Stimulated activated CD8-positive, alpha-beta memory T cell treated with anti-CD3 and anti-CD28 coated beads, Interleukin-2, amount 100 ng/mL, for 1 hour (primary cell): ENCODE measurements at places on chromosomes 5 and 9.

GRCh38 chr5:180627386-180628120 lies 21.8 kb downstream of the FLT4 start:
- no peak for DNase-seq

- no peak for DNase-seq
Measured at GRCh38 chr9:131732061-131732526, 7.8 kb downstream of the RAPGEF1 start.

GRCh38 chr9:123743737-123744136 lies 186.2 kb downstream of the DENND1A start:
- DNase-seq = no peak

- no peak for DNase-seq
Measured at GRCh38 chr9:131324736-131325679, 35.5 kb downstream of the PLPP7 start.

DNA sequence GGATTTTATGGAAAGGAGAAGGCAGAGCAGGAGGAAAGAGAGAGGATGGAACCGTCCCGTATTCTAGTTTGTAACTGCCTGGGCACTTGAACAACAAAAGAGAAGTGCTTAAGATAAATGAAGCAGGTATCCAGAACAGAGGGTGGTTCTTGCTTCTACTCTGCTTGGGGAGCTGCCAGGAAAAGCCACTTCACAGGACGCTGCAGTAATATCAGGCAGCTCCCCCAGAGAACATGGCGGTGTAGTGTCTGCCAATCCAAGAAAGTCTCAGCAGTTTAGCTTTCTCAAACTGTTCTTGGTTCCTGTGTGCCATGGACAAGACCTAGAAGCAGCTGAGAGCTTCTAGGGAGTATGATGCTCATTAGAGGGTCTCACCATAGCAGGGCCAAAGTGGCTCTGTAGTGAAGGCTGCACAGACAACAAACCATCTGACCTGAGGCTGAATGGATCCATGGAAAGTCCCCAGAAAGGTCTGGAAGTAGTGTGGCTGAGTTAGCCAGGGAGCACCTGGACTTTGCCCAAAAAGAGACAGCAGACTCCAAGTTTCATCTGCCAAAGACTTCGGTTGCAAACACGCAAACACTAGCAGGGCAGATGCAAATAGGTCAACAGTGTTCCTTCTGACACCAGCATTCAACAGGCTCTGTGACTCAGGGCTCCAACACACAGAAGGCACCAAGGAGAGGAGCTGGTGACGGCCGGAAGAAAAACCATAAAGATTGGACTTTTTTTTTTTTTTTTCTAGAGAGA lies 72.2 kb upstream of the TNFSF8 start:
- no peak for DNase-seq

GRCh38 chr9:104682642-104683041 lies 11.7 kb upstream of the OR13D1 start:
- DNase-seq = no peak

DNA sequence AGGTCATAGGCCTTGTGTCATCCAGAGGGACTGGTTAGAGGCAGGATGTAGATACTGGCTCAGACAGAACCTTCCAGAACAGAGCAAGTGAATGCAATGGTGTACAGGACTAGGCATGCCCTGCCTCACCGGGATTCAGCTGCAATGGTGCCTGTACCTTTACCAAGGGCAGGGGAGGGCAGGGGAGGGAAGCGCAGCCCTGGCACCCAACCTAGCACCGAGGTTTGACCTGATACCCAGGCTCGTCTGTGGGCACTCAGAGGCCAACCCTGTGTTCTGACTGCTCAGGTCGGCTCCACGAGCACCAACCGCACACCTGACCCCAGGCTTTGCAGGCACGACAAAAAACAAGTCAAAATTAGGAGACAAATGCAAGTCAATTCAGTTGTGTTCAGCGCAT lies 47.3 kb upstream of the GFPT2 start:
- DNase-seq = no peak

- no peak for DNase-seq
Measured at GRCh38 chr9:124480621-124480981, 26.6 kb downstream of the NR5A1 start.

DNA sequence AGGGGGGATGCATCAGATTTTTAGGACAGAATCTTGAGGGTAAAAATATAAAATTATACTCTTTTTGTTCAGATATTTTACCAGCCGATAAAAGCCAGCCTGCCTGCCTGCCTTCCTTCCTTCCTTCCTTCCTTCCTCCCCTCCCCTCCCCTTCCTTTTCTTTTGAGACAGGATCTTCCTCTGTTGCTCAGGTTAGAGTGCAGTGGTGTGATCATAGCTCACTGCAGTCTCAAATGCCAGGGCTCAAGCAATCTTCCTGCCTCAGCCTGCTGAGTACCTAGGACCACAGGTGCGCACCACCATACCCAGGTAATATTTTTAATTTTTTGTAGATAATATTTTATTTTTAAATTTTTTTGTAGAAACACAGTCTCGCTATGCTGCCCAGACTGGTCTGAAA lies 330.0 kb downstream of the CCDC171 start:
- DNase-seq = no peak

GRCh38 chr5:124461941-124462340 lies 284.5 kb downstream of the ZNF608 start:
- DNase-seq = no peak

DNA sequence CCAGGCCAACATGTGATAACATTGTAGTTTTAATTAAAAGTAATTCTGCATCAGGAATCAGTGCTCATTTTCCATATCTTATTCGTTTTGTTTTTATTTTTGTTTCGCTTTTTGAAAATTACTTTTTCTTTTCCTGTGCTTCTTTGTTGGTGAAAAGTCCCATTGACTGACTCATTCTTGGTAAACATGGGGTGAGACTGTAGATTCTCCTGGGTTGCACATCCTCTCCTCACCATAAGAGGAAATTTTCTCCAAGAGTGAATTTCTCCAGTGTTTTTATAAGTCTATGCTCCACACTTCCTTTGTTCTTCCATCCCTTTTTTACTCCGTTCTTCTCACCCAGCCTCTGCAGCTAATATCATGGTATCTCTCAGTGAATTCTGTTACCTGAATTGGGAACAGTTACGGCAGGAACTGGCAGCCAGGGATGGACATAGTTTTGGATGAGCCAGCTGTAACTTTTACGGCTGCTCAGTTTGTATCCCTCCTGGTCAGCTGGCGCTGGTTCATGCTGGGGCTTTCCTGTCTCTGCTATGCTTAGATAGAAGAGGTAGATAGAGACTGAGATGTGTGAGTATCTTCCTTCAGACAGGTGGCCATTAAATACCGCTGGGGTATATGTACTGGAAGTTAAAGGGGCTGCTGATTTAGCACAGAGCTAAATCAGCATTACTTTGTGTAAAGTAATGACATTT lies 80.0 kb downstream of the MAN2A1 start:
- no peak for DNase-seq
